ENCODE measurements at places on chromosomes 6 and 20. TPM values are rescaled to one million over a fixed set of nuclear protein-coding genes. Genes with fewer than 3 reads are reported as not detected.

NMBR gene
- total RNA-seq = not detected

DNA sequence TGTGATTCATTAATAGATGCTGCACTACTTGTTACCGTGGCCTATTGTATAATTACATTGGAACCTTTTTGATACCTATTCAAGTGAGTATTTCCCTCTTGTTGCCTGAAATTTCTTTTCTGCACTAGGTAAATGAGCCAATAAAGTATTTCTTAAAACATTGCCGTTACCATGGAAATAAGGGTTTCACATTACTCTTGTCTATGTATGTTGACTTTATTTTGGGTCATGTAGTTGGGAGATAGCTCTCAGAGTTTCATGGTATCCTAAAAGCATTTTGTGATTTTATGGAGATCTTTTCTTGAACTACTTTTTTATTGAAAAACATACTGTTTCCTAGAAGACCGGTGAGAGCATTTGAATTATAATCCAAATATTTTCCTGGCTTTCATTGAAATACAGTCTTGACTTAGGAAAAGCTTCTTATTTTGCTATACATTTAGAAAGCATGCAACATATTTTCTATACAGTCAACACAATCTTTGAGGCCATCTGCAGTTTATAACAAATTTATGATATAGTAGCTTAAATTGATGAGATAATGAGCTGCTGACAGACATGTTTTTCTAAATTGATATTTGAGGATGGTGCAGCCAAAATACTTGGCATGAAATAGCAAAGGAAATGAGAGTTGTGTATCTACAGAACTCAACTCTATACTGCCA is 650.4 kb downstream of the RFPL4B start:
- DNase-seq = no peak

GRCh38 chr6:170434117-170434820 is 118.8 kb downstream of the PSMB1 start:
- no peak for DNase-seq

EYS gene
- 0.28 TPM for total RNA-seq
